Fibroblast of the conjunctiva (primary cell): ENCODE measurements at places on chromosomes 1 and 21.
A peak's percentile ranks its signal among the peaks of the same experiment; 100 is the strongest.

- peak; percentile 14 for DNase-seq
Measured at GRCh38 chr21:18449605-18450550, 46.3 kb upstream of the TMPRSS15 start.

DNA sequence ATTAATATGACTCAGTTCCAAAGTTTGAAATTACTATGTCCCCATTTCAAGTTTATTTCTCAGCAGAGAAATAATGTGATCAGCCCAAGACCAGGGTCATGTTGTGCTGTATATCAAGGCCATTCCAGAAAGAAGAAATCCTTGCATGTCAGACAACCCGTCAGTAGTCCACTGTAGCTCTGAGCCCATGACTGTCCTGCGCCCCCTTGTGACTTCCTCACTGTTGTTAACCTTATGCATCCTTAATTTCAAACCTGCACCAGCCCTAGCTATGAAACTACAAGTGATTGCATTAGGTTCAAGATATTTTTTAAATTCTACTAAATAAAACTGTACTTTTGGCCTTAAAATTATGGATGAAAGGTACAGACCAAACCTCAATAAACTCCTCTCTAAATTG, 133.0 kb downstream of the LRRC7 start:
- DNase-seq = no peak

GRCh38 chr1:212792396-212792908, 758 bp downstream of the TATDN3 start:
- no peak for DNase-seq

- no peak for DNase-seq
Measured at GRCh38 chr1:90190523-90190922, 195.6 kb downstream of the ZNF326 start.
